Smooth muscle cell of the brain vasculature (primary cell): ENCODE measurements at places on chromosomes 2 and 18.

GRCh38 chr2:64259312-64259711 is 115.1 kb upstream of the PELI1 start:
- no peak for DNase-seq

GRCh38 chr18:58998401-58999203 is 133.9 kb downstream of the ZNF532 start:
- no peak for DNase-seq

- DNase-seq, result no peak
Measured at GRCh38 chr2:111145103-111145760, 24.5 kb downstream of the BCL2L11 start.

DNA sequence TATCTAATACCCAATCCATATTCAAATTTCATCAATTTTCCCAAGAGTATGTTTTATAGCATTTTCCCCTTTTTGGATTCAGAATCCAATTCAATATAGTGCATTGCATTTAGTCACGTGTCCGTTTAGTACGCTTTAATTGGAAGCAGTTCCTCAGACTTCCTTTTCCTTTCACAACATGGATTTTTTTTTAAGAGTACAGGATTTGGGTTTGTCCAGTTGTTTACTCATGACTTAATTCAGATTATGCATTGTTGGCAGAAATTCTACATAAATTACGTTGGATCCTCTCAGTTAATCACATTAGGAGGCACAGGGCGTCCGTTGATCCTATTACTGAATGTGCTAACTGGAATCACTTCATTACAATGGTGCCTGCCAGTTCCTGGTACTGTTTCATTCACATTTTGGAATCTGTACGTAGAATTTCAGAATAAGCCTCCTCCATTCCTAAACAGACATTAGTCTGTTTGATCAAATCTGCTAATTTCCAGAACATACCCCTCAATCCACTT is 70.0 kb upstream of the ATIC start:
- DNase-seq, result no peak

GRCh38 chr2:128157644-128158043 is 66.6 kb downstream of the UGGT1 start:
- no peak for DNase-seq

GRCh38 chr2:71826826-71827523 is 320.7 kb downstream of the CYP26B1 start:
- no peak for DNase-seq

DNA sequence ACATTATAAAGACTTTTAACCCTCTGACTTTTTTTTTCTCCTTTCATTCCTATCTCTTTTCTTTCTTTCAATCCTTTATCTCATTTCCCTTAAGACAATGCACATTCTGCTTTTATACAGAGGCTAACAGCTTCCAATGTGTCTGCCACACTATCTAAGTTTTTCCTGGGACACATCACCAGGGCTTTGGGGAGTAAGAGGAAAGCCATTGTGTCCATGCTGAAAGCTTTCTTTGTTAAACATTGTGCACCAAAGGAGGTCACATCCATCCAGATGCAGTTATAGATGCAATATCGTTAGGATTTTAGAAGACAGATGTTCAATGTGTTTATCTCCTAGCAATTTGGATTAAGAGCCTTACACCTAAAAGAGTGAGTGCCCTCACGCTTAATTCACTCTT is 534.1 kb downstream of the CNTNAP5 start:
- no peak for DNase-seq

- DNase-seq, result no peak
Measured at GRCh38 chr2:202682274-202682673, 47.5 kb downstream of the FAM117B start.
